GM13976 (cell line): ENCODE measurements at places on chromosomes 6 and 20.

- DNase-seq: no peak
Measured at GRCh38 chr6:40074306-40075055, 140.2 kb upstream of the MOCS1 start.

- DNase-seq: no peak
Measured at GRCh38 chr20:14295238-14295637, 42.2 kb downstream of the FLRT3 start.

GRCh38 chr6:125200941-125201340, 47.4 kb downstream of the TPD52L1 start:
- no peak for DNase-seq

GRCh38 chr20:23179766-23180403, 93.8 kb upstream of the CD93 start:
- no peak for DNase-seq

DNA sequence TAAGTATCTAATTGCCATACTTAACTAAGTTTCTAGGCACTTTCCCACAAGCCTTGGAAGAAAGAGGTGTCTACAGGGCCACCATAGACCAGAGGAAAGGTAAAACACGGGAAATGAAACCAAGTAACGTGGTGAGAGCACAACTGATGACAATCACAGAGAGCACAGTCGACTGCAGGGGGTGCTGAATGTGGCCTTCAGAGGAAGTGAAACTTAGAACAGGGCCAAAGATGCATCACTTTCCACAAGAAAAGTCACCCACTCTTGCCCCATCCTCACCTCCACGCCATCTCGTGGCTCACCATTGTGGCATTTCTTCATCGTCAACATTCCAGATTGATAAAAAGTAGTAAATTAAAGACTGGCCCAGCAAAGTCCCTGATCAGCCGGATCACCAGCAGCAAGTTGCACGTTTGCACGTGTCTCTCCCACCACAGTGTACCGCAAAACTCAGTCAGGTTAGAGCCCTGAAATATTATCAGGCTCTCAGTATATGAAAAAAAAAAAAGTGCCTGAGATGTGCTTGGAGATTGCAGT, 31.4 kb downstream of the HIVEP2 start:
- peak; percentile 63 for DNase-seq

- no peak for DNase-seq
Measured at GRCh38 chr20:22159276-22159675, 425.1 kb downstream of the FOXA2 start.

DNA sequence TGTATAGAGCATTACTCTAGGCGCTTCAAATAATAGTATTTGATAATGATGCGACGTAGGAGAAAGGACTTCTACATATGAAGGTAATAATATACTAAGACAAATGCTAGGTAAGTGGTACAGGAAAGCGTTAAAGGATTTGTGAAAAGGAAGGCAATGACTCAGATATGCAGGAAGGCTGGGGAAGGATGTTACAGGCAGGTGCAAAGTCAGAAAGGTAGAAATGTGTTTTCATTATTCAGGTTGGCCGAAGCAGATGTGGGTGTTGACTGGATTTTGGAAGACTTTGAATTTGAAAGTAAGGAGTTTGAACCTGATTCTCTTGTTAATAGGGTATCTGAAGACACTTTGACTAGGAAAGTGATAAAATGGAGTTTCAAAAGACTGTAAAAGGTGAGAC, 51.0 kb downstream of the STK4 start:
- DNase-seq: no peak

DNA sequence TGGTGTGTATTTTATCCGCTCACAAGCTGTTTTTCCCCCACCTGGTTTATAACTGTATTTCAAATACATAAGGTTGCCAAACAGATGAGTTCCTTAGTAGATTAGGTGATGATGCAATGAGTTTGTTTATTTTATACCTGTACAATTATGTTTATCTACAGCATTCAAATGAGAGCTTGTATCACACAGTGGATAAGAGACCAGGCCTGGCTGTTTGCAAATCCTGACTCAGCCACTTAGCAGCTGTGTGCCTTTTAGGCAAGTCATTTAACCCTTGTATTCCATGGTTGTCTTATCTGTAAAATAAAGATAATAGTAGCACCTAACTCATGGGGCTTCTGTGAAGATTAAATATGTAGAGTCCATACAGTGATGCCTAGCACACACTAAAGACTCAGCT, 143.7 kb downstream of the MOXD1 start:
- DNase-seq: no peak

GRCh38 chr6:134235937-134236751, 81.8 kb downstream of the SGK1 start:
- peak; percentile 68 for DNase-seq

GRCh38 chr6:17506531-17506930, 93.6 kb upstream of the FAM8A1 start:
- DNase-seq: no peak

- DNase-seq: peak; percentile 64
Measured at GRCh38 chr20:20360464-20360863, 7.4 kb upstream of the INSM1 start.

GRCh38 chr6:7902221-7902620, 8.4 kb downstream of the TXNDC5 start:
- no peak for DNase-seq

GRCh38 chr6:126110512-126111270, 124.4 kb downstream of the TRMT11 start:
- no peak for DNase-seq

- no peak for DNase-seq
Measured at GRCh38 chr20:25486377-25486776, 78.9 kb downstream of the GINS1 start.

DNA sequence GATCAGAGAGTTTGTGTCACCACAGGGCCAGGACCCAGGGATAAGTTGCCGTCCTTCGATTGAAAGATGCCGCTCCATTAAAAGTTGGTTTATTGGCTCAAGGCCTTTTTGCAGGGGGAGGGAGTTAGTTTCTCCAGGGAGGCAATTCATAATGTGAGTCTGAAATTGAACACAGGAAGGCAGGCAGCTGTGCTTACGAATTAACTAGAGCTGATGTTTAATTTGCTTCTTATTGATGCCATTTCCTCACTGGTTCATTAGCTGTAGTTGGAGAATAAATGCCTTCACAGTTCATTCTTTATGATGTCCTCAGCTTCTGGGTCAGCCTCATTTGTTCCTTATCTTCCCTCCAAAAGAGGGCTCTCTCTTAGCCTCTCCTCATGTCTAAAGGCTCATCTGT, 113.2 kb upstream of the PTPRT start:
- DNase-seq: no peak

DNA sequence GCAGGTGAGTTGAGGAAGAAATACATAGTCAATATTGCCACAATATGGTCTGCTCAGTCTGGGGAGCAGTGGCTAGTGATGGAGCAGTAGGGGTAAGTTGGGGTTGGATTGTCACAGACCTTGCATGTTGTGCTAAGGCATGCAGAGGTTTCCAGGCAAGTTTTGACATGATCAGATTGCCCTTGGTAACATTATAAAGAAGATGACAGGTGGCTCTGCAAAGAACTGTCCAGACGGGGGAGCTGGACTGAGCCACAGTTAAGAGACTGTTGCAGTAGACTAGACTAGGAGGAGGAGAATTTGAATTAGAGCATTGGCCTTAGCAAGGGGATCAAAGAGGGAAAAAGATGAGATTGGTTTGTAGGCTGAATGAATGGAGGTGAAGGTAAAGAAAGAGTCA, 23.4 kb downstream of the ATRN start:
- DNase-seq: no peak

DNA sequence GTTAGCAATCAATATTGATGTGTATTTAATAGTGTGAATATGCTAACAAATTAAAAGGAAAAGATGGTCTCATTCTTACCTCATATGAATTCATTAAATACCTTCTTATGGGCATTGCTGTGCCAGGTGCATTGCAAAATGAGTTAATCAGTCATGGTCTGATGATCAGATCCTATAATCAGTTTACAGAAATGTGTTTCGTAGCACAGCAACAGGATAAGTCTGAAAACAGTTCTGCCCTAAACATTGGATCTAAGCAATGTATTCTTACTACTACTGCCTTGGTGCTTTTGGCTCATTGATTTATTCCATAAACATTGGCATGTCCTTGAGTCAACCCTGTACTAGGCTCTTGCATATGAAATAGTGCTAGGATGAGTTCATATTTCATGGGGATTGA, 417.0 kb upstream of the JAG1 start:
- no peak for DNase-seq

GRCh38 chr6:2426561-2427340, 181.3 kb upstream of the GMDS start:
- DNase-seq: no peak

DNA sequence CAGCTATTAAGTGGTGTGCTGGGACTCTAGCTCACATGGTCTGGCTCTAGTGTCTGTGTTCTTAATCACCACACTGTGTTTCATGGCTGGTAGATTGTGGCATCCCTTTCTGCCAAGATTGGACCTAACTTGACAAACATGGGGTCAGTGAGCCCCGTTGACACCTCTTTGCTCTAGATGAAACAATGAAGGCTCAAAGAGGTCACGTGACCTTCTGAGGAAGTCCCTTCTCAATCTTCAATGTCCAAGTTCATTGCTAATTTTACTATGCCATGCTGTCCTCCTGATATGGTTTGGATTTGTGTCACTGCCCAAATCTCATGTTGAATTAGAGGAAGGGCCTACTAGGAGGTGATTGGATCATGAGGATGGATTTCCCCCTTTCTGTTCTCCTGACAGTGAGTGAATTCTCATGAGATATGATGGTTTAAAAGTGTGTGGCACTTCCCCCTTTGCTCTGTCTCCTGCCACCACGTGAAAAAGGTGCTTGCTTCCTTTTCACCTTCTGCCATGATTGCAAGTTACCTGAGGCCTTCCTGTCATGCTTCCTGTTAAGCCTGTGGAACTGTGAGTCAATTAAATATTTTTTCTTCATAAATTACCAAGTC, 177.8 kb upstream of the MYLIP start:
- no peak for DNase-seq

DNA sequence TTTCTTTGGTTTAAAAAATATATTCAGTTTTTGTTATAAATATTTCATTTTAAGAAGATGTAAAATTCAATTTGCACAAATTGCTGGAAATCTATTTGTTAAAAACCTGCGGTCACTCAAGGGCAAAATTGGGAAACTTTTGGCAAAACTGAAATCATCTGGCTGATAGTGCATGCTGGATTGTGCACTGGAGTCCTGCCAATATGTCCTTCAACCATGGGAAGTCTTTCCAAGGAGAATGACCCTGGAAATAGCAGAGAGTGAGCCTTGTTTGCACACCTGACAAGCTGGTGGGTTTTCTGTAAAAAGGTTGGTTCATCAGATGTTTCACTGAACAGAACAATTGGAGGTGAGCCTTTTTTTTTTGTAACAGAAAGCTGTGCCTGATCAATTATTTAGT, 413.5 kb downstream of the BTBD3 start:
- DNase-seq: no peak

GRCh38 chr6:1871724-1872315, 262.1 kb downstream of the FOXC1 start:
- no peak for DNase-seq

DNA sequence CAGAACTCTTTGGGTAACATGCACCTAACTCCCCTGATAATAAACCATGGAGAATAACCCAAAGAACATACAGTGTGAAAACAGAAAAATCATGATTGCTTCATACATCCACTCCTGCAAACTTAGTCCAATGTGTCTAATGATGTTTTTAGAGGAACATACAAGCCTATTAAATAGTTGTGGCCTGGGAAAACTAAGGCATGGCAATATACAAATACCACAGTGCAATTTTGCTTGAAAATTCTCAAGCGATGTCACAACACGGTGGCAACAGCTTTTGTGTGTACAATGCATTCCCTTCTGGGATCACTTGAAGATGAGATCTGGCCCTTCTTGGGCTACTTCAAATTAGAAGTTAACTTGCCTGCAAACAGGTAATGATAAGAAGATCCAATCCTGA, 16.7 kb downstream of the MAP3K5 start:
- no peak for DNase-seq

GRCh38 chr6:3340358-3340802, 81.6 kb downstream of the PSMG4 start:
- no peak for DNase-seq

DNA sequence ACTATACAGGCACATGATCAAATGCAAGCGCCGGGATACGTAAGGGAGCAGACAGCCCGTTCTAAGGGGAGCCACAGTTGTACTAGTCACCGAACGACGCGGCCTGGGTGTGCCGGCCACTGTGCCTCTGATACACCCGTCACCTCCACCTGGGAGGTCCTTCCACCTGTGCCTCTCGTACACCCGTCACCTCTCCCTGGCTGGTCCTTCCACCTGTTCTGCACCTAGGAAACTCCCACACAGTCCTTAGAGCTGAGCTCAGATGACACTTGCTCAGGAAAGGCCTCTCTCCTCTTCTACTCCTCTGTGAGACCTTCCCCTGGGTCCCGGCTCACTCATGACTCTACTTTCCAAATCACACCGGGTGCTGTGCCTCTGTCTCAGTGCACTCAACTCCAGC, 245.0 kb downstream of the TTLL2 start:
- DNase-seq: no peak

DNA sequence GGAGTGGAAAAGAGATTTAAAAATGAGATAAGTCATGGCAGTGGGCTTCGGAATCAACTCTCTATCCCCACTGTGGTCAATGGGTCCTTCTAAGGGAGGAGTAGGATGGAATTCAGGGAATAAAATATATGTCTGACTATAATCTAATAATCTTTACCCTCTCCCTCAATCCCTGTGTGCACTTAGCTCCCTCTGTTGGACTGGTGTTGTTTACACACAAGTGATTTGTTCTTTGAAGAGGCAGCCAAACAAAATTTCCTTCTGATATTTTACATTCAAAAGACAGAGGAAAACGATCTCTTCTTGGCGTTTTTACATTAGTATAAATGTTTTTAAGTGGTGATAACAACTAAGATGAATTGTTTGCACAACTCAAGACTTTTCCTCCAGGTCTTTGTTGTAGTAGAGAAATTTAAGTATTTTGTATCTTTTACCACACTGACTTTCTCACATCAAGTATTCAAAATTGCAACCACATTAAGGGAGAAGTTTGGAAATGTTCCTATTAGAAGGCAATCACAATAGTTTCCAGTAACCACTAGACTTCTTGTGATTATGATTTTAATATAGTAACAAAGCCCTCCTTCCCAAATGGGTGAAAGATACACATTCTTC, 317.8 kb downstream of the CENPW start:
- no peak for DNase-seq

GRCh38 chr6:45545416-45545815, 167.7 kb upstream of the SUPT3H start:
- DNase-seq: no peak

DNA sequence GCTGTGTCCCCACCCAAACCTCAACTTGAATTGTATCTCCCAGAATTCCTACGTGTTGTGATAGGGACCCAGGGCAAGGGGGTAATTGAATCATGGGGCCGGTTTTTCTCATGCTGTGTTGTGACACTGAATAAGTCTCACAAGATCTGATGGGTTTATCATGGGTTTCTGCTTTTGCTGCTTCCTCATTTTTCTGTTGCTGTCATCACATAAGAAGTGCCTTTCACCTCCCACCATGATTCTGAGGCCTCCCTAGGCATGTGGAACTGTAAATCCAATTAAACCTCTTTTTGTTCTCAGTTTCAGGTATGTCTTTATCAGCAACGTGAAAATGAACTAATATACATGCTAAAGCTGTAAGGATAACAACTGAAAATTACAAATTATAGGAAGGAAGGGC, 88.3 kb downstream of the CDYL start:
- no peak for DNase-seq

- no peak for DNase-seq
Measured at GRCh38 chr20:44288252-44288651, 22.8 kb downstream of the FITM2 start.
